ENCODE measurements at places on chromosomes 7 and 10.

DNA sequence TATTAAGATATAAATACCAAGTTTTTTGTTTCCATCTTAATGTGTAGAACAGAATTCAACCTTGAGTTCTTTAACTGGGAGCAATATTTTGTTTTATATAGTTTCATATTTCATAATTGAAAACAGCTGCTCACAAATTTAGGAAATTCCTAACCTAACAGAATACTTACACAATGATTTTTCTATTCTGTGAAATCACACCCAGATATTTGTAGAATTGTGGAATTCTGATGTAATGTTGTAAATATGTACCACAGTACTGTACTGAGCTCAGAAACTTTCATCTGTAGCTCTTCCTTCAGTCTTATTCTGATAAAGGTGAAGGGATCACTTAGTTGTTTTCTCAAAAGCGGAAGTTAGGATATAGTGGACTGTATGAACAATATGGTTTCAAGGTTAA is 143.4 kb upstream of the GLI3 start:
- no peak for DNase-seq

GRCh38 chr10:111347386-111348013 is 270.7 kb downstream of the ADRA2A start:
- no peak for DNase-seq

DNA sequence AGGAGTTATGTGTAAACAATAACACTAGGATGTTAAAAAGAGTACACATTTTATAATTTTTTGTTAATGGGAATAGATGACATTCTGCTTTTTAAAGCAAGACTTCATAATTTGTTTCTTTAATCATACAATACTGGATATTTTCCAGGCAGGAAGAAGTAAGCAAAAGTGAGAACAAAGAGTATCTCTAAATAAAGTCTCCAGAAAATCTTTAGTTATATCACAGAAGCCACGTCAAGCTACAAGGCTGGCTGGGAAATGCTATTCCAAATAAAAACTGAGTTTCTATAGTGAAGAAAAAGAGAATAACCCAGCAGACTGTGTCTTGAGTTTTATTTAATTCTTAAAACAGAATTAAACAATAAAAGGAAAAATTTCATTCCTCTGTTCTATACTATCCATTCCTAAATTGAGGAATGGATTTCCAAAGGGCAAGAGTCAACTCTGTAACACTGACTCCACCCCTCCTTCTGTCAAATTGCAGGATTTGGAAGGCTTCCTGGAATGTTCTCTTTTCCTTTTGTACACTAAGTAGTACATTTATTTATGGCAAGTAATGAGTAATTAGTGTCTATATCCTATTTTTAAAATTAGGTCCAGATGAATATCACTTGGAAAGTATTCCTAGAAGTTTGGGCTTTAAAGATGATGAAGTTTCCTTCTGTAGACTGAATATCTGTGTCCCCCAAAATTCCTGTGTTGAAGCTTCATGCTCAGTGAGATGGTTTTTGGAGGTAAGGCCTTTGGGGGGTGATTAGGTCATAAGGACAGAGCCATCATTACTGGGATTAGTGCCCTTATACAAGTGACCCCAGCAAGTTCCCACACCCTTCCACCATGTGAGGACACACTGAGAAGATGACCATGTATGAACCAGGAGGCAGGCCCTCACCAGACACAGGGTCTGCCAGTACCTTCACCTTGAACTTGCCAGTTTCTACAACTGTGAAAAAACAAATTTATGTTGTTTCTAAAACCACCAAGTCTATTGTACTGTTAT is 290.9 kb downstream of the CRPPA start:
- DNase-seq = no peak

GRCh38 chr10:94344522-94345122 is 18.1 kb downstream of the NOC3L start:
- DNase-seq = no peak

DNA sequence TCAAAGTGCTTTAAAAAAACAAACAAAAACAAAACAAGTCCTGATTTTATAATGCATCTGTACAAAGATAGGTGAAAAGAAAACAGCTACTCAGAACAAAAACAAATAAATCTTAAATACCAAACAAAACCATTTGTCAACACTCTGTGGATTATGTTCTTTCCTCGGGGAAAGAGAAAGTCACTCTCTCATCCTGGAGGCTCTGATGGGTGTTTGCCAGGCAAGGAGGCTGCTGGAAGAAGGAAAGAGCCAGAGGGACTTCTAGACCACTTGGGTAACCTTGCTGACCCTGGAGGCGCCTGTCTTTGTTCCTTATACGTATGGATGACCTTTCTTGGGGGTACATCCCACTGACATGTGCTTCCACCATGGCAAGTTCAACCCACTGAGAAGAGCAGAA is 92.8 kb downstream of the ZRANB1 start:
- DNase-seq = no peak

DNA sequence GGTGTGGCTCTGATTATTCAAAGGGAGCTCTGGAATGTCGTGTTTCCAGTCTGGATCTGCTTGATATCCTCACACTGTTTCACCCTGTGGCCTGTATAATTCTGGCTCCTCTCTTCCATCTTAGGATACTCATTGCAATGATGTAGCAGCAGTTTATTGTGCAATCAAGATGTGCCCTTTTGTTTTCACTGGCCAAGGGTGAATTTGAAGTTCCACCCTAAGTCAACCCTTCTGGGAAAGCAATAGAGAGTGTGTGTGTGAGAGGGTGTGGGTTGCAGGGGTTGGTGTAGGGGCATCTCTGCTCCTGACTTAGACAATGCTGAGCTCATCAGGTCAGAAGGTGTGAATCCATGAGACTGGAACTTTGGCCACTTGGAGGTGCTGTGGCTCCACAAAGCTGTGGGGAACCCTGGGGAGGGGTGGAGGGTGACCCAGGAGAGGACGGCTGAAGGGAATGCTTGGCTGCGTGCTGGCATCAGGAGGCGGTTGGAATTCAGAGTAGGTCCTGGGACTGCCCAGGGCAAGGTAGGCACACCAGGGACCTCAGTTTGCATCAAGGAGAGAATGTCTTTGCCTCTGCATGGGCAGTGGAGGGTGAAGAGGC is 118.0 kb upstream of the PRSS58 start:
- no peak for DNase-seq

GRCh38 chr7:80159802-80160201 is 25.2 kb downstream of the GNAI1 start:
- no peak for DNase-seq

GRCh38 chr7:80634505-80634904 is 3.9 kb upstream of the CD36 start:
- DNase-seq = peak; percentile 57

DNA sequence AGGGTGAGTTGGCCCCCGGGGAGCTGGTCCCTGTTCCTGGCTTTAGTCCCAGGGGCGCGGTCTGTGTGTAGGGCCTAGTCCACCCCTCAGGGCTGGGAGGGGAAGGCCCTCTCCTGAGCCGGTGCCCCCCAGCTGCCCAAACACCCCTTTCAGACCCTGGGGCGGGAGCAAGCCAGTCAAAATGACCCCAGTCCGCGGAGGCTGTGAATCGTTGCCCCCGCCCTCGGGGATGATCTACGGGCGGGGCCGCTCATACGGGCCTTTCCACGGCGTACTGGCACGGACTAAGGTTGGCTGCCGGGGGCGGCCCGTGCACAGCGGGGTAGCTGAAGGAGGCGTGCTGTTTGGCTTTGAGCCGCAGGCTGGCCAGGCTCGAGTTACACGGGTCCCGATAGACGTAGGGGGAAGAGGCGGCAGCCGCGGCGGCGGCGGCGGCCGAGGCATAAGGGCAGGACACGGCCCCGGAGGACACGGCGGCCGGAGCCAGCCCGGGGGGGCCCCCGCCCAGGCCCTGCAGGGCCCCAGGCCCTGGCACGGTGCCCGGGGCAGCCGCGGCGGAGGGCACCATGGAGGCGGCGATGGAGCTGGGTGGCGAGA is 4.3 kb downstream of the ELOVL3 start:
- no peak for DNase-seq

DNA sequence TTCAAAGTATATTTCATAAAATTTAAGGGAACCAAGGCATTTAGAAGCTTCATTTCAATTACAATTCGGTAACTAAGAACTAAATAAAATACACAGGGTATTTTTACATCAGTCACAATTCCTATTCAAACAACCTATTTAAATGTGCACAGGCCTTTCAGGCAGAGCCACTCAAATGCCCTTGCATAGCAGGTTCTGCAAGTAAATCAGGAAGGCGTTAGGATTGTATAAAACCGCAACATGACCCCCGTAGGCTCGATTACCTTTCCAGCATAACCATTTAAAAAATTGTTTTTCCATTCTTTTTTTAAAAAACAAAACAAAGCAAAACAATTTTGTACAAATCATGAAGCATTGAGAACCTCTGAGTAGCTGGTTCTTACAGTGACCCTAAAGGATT is 289.9 kb upstream of the SP8 start:
- no peak for DNase-seq

DNA sequence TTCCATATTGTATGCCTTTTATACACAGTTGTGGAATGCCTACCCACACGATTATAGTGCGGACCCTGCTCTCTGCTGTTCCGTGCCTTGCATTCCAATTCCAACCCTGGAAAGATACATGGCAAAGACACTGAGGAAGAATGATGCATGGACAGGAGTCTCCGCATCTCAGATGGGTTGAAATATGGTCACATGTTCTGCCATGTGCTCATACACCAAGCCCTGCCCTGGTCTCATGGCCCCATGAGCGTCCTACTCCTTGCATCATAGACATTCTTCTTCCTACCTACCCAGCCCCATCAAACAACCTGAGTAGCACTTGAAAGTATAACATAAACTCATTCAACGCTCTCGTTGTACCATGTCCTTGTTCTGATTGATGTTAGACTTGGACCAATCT is 6.3 kb downstream of the SLC39A12 start:
- DNase-seq = no peak

GRCh38 chr10:72334825-72335393 is 19.8 kb downstream of the DNAJB12 start:
- DNase-seq = peak; percentile 40

DNA sequence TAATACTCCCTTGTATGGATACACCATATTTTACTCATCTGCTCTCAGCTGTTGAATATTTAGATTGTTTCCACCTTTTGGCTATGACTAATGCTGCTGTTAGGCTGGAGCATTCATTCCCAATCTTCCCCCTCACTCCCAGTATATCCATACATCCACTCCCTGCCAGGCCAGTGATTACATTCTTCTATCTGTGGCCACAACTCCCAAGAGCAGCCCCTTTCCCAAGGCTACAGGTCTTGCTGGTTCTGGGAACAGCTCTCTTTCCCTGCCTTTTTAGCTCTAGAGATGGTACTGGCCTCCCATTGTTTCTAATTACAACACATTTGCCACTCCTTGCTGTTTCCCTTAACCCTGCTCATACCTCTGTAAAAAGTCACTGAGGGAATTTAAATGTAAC is 28.2 kb downstream of the SFR1 start:
- no peak for DNase-seq

DNA sequence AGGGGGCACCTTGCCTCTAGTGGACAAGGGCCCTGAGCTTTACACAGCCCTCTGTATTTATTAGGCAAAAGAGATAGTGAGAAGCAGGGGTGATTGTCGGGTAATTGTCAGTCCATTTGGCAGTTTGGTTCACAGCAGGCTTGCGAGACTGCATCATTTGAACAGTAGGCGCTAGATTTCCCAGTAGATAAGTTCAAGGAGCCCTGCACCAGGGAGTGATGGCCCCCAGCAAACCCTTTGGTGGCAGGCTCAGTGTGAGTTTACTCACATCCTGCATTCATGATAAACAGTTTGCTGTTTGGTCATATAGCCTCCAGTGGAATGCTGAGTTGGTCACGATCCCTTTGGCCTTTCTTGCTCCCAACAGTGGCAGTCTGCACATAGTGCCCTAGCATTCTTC is 59.4 kb downstream of the MARCHF5 start:
- no peak for DNase-seq

- no peak for DNase-seq
Observed at GRCh38 chr7:115135769-115136410, 214.0 kb downstream of the MDFIC start.

GRCh38 chr7:11120675-11121220 is 147.1 kb downstream of the PHF14 start:
- DNase-seq = no peak

- DNase-seq = no peak
Observed at GRCh38 chr10:23754179-23754578, 315.3 kb downstream of the OTUD1 start.

DNA sequence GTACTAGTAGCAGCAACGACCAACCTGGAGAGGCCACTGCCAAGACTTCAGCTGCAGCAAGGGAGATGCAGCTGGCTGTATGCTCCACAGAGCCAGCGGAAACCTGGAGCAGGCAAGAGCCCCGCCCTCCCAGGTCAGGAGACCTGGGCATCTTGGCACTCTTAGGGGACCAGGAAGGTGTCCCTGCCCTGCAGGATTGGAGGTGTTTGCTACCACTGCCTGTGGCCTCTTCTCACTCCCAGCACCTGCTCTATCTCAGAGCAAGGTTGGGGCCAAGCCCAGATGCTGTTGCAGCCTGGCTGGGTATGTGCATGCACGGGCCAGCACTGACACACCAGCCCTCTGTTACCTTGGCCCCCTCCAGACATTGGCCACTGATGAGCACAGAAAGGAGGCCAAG is 1512.8 kb downstream of the REEP3 start:
- DNase-seq = no peak

- no peak for DNase-seq
Observed at GRCh38 chr10:13972609-13973008, 358.1 kb downstream of the FRMD4A start.

GRCh38 chr10:7968510-7969112 is 85.9 kb upstream of the GATA3 start:
- no peak for DNase-seq

GRCh38 chr10:61943674-61944378 is 42.3 kb downstream of the ARID5B start:
- no peak for DNase-seq

- DNase-seq = no peak
Observed at GRCh38 chr7:116071629-116072028, 41.1 kb upstream of the TFEC start.

DNA sequence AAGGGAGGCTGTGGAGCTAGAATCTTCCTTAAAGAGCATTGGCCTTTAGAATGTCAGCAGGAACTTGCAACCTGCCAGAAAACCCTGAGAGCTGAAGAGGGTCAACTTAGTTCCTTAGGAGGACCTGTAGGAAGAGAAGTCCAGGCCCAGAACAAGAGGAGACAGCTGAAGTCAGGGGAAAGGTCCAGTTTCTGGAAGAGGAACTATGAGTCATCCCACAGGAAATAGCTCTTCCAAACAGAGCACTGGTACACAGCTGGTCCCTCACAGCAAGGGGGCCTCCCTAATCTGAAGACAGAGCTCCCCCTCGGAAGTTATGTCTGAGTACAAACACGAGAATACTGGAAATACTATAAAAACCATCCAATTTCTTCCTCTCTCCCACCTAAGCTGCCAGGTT is 98.9 kb downstream of the HERPUD2 start:
- no peak for DNase-seq

DNA sequence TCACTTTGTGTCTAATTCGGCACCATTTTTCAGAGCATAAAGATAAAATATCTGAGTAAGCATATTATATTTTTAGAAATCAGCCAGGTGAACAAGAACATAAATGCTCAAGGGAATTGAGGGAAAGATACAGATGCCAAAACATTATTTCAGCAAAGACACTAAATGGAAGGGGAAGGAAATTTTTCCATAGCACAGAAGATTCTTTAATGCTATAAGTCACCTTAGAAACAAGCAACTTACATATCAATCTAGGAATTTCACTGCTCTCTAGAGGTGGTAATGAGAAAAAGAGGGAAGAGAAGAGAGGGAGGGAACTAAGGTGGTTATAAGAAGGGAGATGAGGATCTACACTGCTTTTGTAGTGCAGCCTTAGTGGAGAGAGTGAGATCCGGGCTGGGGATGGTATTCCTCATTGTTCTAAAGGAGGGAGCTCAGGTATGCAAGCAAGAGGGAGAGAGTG is 20.4 kb downstream of the ZNF365 start:
- no peak for DNase-seq

- DNase-seq = no peak
Observed at GRCh38 chr10:83617172-83617571, 522.1 kb upstream of the GHITM start.
